EH (cell line): ENCODE measurements at places on chromosomes 7 and 10.

DNA sequence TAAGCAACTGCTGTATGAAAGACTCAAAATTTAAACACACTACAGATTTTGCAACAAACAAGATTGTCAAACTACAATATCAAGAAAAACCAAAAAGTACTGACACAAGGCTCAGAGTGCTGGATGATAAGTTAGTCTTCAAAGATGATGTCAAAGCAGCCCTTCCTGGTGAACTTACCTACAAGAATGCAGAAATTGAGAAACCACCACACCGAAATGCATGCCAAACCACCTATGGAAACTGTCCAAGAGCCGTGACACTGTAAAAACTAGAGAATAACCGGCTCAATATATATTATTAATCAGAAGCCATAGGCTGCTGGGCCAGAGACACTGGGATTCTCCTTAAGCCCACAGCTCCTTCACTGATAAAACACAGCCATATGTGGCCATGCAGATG, 25.3 kb downstream of the DENND11 start:
- no peak for DNase-seq

GRCh38 chr10:9515922-9516321, 1461.4 kb downstream of the GATA3 start:
- no peak for DNase-seq

GRCh38 chr10:102434394-102435132, 2.2 kb upstream of the CUEDC2 start:
- peak; percentile 56 for DNase-seq

DNA sequence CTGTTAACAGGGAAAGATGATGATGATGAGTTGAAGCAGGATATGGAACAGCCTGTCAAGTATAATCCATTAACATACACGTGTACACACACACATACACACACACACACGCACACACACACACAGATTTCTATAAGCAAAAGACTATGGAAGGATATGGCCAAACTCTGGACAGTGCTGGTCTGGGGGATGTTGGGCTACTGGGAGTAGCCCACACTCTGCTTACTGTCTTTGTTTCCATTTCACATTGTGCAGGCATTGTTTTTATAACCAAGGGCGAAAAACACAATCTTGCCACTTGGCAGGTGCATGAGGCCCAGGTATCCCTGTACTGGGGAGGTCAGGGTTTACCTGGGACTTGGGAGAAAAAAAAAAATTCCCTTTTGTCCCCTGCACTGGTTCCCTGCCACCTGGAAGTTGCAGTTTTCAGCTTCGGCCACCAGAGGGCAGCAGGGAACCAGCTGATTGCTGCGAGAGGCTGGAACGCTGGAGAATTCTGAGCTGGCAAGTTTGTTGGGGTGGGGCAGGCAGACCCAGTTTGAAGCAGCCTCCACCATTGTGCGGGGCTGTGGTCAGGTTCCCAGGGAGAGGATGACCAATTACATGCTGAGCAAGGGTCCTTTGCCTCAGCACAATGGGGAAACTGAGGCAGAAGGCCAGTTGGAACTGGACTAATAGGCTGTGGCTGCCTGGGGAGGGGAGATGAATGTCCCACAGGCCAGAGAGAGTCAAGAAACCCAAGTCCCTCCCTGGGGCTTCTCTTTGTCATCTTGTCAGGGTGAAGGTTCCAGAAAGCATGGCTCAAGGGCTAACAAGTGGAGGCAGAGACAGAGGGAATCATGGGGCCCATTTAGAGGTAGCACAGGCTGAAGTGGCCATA, 27.3 kb downstream of the PPIF start:
- peak; percentile 80 for DNase-seq

GRCh38 chr10:19570991-19571390, 245.2 kb upstream of the PLXDC2 start:
- DNase-seq: no peak

GRCh38 chr7:36440880-36441279, 51.2 kb downstream of the ANLN start:
- peak; percentile 44 for DNase-seq

- peak; percentile 68 for DNase-seq
Observed at GRCh38 chr10:109978481-109978880, 29.3 kb upstream of the ADD3 start.
